ENCODE measurements at places on chromosomes 13 and 19.

DNA sequence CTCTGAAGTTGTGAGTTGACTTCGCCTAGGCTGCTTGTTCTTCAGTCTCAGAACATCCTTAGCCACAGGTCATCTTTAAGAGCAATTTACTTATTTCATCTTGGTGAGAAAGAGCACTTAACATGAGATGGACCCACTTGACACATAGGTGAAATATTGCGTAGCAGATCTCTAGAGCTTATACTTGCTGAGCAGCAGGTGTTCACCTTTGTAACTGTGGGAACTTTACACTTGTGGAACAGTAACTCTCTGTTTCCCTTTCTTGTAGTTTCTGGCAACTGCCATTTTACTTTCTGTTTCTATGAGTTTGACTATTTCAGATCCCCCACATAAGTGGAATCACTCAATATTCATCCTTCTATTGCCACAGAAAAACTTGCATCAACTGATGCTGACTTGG, 95.7 kb downstream of the SLC10A2 start:
- no peak for DNase-seq

DNA sequence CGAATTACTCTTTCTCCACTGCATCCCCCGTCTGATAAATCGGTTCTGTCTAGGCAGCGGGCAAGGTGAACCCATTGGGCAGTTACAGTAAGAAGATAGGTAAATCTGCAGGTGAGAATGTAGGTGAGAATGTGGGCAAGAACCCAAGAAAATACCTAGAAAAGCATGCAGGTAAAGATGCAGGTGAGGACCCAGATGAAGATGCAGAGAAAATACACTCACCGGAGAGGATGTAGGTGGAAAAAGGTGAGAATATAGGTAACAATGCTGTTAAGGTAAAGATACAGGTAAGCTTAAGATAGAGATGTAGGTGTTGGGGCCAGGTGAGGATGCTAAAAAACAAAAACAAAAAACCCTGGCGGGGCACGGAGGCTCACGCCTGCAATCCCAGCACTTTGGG, 6.3 kb upstream of the TNFSF14 start:
- DNase-seq = no peak

- no peak for DNase-seq
These were observed 44.7 kb upstream of the TFDP1 start for GRCh38 chr13:113539822-113540221.

GRCh38 chr13:99429670-99430069, 71.6 kb upstream of the TM9SF2 start:
- no peak for DNase-seq

DNA sequence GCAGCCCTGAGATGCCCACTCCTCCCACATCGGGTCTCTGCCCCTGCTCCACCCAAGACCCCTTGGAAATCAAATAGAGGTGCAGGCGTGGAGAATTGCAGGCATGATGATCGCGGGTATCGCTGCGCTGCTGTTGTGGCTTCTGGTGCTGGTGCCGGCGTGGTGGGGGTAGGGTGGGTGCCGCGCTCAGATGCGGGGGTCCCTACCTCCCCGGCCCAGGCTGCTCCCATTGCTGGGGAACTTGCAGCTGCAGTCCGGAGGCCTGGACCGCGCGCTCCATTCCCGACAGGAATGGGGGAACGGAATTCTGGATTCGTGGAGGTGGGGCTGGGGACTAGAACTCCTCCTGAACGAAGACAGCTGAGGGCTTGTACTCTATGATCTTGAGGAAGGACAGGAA, 20.4 kb downstream of the CYP2F1 start:
- DNase-seq = no peak

GRCh38 chr13:103640606-103641005, 574.4 kb upstream of the SLC10A2 start:
- no peak for DNase-seq
